ENCODE measurements at places on chromosomes 11 and 22. TPM values are rescaled to one million over a fixed set of nuclear protein-coding genes. Genes with fewer than 3 reads are reported as not detected.

Gene TRIM49
- total RNA-seq: not detected

DNA sequence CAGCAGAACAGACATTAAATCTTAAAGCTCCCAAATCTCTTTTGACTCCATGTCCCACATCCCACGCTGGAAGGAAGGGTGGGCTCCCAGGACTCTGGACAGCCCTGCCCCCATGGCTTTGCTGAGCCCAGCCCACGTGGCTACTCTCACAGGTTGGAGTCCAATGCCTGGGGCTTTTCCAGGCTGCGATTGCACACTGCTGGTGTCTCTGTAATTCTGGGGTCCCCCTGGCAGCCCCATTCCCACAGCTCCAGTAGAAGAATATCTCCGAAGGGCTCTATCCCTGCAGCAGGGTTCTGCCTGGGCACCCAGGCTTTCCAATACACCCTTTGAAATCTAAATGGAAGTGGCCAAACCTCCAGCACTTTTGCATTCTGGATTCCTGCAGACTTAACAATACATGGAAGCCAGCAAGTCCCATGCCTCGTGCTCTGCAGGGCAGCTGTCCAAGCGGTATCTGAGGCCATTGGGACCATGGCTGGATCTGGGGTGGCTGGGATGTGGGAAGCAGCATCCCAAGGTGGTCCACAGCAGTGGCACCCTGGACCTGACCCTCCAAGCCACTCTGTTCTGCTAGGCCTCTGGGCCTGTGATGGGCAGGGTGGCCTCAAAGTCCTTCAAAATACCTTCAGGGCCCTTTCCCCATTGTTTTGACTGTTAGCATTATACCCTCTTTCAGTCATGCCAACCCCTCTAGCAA is 47.9 kb upstream of the TH start:
- no peaks in the 10 kb centered on the region for H3K27me3 ChIP-seq
- H3K4me3 ChIP-seq: no peak overlapping the region
- H3K27ac ChIP-seq: no peak overlapping the region
- no peak for DNase-seq
- H3K36me3 ChIP-seq: no peaks in the 10 kb centered on the region

DNA sequence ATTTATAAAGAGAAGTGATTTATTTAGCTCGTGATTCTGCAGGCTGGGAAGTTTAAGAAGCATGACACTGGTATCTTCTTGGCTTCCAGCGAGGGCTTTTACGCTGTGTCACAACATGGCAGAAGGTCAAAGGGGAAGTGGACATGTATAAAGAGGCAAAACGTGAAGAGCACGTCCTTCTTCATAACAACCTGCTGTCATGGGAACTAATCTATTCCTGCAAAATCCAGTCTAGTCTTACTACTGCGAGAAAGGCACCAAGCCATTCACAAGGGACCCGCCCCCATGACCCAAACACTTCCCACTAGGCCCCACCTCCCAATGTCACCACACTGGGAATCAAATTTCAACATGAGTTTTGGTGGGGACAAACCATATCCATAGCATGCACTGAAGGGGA is 58.3 kb downstream of the AMOTL1 start:
- H3K4me1 ChIP-seq: no peaks in the 10 kb centered on the region
- H3K36me3 ChIP-seq: no peaks in the 10 kb centered on the region
- H3K4me3 ChIP-seq: no peak overlapping the region
- no peak overlapping the region for H3K27ac ChIP-seq

DNA sequence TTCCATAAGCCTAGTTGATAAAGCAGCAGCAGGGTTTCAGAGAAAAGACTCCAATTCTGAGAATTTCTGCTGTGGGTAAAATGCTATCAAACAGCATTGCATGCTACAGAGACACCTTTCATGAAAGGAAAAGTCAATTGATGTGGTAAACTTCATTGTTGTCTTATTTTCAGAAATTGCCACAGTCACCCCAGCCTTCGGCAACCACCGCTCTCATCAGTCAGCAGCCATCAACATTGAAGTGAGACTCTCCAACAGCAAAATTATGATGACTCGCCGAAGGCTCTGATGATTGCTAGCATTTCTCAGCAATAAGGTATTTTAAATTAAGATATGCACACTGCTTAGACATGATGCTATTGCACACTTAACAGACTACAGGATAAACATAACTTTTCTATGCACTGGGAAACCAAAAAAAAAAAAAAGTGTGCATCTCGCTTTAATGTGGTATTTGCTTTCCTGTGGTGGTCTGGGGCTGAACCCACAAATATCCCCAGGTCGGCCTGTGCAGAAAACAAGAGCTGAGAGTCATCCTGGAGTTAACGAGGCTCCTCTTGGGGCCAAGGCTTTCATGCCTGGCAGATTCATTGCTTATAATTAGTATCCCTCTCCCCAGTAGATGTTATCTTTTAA is 192.1 kb downstream of the CTTN start:
- no peaks in the 10 kb centered on the region for H3K4me1 ChIP-seq
- H3K27ac ChIP-seq: no peak overlapping the region

Gene SCN3B
- 0.07 TPM for total RNA-seq

Gene ALG12
- total RNA-seq: 6.6 TPM

Gene NPAS4
- not detected for total RNA-seq

GRCh38 chr11:70732881-70733196 is 334.5 kb downstream of the CTTN start:
- H3K36me3 ChIP-seq: no peaks in the 10 kb centered on the region
- no peaks in the 10 kb centered on the region for H3K4me1 ChIP-seq
- no peak overlapping the region for H3K4me3 ChIP-seq
- H3K27me3 ChIP-seq: no peaks in the 10 kb centered on the region

Gene AIP
- 54.7 TPM for total RNA-seq

- DNase-seq: no peak
- H3K36me3 ChIP-seq: no peaks in the 10 kb centered on the region
- no peaks in the 10 kb centered on the region for H3K27me3 ChIP-seq
Measured at GRCh38 chr11:86214710-86215109, 29.8 kb upstream of the EED start.

DNA sequence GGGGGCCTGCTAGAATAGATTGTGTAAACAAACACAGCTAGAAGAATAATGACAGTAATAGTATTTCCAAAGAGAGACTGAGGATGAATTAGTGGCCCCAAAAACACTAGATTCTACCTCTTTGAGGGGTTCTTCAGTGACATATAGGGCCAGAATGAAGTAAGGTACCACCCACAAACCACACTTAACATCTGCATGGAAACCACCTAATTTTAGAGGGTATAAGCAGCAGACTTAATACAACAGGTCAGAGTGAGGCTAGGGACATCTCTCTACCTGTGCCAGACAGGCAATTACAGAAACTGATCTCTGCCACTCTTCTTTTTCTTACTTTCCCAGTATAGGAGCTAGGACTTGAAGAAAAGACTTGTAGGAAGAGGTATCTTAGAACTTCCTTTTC is 20.1 kb downstream of the ELP4 start:
- H3K4me3 ChIP-seq: no peak overlapping the region
- DNase-seq: no peak
- no peaks in the 10 kb centered on the region for H3K36me3 ChIP-seq
- no peaks in the 10 kb centered on the region for H3K27me3 ChIP-seq
- no peaks in the 10 kb centered on the region for H3K4me1 ChIP-seq

All from HepG2 (cell line).